NCI-H146 (cell line): ENCODE measurements at places on chromosomes 5 and 9.
A peak's percentile ranks its signal among the peaks of the same experiment; 100 is the strongest.

DNA sequence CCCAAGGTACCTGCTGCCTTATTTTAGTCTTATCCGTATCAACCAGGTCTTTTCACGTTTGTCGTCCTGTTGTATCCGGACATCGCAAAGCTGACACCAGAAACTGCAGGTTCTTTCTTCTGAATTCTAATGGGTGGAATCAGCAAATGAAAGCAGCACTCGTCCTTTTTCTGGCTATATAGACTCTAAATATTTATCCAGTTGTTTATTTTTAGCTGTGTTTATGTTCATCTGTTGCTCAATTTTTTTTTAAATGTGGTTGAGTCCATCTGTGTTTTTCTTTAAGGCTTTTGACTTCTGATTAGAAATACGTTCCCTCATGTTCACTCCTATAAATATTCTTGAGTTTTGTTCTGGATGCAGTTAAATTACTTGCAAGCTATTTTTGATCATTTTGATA is 831.7 kb downstream of the MTRR start:
- no peak for DNase-seq

GRCh38 chr5:95628933-95629332 is 9.0 kb downstream of the GPR150 start:
- no peak for DNase-seq

GRCh38 chr9:103627731-103628130 is 466.4 kb upstream of the SMC2 start:
- DNase-seq = no peak

- DNase-seq = no peak
These were observed 296.8 kb downstream of the ICE1 start for GRCh38 chr5:5719292-5719691.

- no peak for DNase-seq
These were observed 30.5 kb upstream of the UBAP2 start for GRCh38 chr9:34079181-34079580.

DNA sequence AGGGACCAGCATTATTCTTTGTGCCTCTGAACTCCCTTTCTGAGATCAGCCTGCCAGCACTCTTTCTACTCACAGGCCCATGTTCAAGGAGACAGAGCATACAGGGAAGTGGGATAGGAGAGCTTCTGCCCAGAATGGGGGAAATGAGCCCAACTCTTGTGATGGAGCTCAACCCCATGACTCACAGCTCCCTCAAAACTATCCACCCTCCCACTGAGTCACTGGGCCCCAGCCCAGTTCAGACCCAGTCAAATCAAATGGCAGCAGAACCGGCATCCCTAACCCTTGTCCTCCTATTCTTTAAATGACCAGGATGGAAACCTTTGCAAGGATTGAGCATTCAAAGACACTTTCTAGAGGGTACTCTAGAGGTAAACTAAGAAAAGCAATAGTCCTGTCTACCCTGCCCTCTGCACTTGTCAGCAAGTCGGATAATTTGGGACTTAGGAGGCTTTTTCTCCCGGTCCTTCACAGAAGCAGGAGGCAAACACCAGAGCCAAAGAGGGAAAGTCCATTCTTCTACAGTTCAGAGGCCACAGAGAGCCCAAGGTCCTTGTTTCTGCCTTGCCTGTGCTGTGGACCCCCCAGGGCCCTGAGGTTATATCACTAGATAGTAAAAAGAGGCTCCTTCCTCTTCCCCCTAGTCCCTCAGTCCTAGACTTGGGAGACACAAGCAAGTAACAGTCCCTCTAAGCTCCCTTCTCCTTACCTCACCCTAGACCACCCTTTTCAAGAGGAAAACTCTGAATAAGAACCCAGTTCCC is 3.2 kb downstream of the ATOSB start:
- DNase-seq = no peak

DNA sequence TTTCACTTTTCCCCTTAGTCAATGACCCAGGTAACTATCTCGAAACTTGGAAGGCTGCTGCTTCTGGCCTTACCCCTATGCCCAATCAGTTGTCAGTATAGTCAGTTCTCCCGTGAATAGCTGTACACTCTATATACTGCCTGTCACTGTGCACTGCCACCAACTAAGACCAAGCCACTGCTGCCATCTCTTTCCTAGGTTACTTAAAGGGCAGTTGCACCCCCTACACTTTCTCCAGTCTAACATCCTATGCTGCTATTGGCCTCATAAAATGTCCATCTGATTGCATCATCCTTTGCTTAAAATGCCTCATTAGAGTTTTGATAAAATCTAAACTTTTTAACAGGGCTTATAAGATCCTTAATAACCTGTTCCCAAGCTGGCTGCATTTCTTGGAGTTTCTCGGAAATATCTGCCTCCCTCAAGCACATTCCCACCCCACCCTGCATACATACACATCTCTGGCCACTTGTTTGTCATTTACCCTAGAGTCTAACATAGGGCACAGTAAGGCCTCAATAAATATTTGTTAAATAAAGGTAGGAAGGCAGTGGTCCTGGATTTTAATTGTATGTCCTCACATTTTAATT is 32.8 kb upstream of the TNFAIP8 start:
- no peak for DNase-seq

- no peak for DNase-seq
These were observed 39.2 kb downstream of the IRF1 start for GRCh38 chr5:132451387-132451786.

- no peak for DNase-seq
These were observed 35.2 kb upstream of the CSNK1G3 start for GRCh38 chr5:123476731-123477130.

GRCh38 chr5:146789712-146790653 is 88.6 kb downstream of the PPP2R2B start:
- peak; percentile 30 for DNase-seq

GRCh38 chr5:109199289-109199688 is 210.5 kb downstream of the PJA2 start:
- no peak for DNase-seq

GRCh38 chr9:133796562-133796961 is 58.4 kb upstream of the SARDH start:
- no peak for DNase-seq
